ENCODE measurements at places on chromosomes 5 and 9.

DNA sequence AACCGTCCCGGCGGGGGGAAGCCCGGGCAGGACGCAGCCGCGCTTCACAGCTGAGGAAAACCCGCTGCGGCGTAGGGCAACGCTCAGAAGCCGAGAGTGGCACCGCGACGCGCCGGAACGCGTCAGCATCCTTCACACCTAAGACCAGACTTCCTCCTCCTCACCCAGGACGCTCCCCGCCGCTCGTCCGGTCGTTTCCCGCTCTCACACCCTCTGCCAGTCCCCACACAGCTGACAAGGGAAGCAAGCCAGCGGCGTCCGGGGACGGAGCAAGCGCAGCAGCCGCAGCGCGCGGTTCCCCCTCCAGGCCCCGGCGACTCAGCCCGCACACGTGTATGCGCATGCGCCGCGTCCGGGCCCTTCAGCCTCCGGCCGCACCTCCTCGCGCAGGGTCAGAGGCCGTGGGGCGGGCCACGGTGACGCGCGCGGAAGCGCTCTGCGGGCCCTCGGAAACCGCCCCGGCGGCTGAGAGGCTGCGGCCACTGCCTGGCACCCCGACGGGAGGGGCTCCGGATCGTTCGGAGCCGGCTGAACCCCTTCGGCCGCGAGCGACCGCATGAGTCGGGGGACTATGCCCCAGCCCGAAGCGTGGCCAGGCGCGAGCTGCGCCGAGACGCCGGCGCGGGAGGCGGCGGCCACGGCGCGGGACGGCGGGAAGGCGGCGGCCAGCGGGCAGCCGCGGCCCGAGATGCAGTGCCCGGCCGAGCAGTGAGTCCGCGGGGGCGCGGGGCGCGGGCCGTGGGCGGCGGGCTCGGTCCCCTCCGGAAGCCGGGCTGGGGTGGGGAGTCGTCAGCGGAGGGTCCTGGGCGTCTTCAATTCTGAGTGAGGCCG is at the start of gene OTULIN:
Gene OTULIN, plus strand, starts transcription at position 449 of the 831 bp plus-strand sequence. Its CDS starts 108 bp downstream, at position 557.
- DNase-seq, result peak; percentile 76

GRCh38 chr5:132017316-132017715 is 5.9 kb upstream of the ACSL6 start:
- DNase-seq, result no peak

- no peak for DNase-seq
Observed at GRCh38 chr5:98121036-98121936, 652.2 kb upstream of the RGMB start.

DNA sequence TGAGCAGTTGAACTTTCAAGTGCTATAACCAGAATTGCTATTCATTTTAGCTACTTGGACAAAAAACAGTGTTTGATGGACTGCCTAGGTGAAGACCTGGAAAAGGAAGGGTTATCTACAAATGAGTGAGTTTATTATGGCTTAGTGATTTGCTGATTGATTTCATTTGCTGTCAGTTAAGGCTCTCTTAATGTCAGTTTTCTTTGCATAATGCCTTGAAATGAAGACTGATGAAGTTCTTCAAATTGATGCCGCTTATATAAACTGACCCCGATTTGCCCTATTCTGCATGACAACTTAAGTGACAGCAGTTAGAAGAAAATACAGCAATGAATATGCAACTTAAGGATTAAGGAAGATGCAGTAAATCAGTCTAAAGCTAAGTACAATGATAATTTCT is 332.6 kb downstream of the CCDC171 start:
- no peak for DNase-seq

DNA sequence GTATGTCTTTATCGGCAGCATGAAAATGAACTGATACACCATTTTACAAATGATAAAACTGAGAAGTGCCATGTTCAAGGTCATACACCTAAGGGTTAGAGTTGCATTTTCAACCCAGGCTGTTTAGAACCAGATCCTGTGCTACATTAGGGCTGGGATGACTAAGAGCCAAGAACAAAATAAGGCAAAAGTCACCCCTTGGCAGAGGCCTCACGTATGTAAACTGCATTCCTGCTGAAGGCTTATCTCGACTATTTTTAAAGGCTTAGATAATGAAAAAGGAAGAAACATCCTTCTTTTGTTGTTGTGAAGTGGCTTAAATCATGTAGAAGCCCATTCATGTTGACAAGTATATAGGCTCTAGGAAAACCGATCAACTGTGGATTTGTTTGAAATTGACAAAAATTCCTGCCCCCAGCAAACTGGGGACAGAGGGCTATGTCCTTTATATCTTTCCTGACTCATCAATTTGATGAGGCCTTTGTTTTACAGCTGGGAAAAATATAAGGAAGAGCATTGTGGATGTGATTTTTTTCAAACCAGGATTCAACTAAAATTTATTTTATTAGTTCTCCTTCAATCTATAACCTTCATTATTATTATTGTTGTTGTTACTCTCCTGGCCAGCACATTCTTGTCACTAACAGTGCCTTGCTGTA is 196.5 kb downstream of the SNX18 start:
- no peak for DNase-seq

DNA sequence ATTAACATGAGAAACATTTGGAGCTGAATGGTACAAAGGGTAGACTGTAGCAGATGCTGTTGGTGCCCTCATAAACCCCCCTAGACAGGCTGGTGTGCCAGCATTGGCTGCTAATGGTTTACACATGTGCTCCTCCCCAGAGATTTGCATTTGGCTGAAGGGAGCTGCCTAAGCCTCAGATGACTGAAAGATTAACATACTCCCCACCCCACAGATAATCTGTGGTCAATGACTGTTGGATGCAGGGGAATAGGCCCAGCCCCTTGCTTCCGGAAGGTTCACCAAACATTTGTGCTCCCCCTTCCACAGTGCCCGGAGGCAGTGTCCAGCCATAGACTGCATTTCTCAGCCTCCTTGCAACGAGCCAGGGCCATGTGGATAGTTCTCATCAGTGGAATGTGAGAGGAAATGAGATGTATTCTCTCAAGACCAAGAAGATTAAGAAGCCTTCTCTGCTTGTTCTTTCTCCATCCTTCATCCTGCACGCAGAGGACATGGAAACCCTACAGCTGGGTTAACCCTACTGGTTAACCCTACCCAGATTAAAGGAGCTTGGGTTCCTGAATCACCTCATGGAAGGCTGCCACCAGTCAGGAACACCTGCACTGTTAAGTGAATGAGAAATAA is 79.6 kb downstream of the PHAX start:
- DNase-seq, result no peak
